ENCODE measurements at places on chromosomes 16 and 17. TPM values are rescaled to one million over a fixed set of nuclear protein-coding genes. Genes with fewer than 3 reads are reported as not detected.
A peak's percentile ranks its signal among the peaks of the same experiment; 100 is the strongest.

CRYBA1 gene
- total RNA-seq, result not detected

PYY gene
- not detected for total RNA-seq

- no peak for DNase-seq
These were observed 41.6 kb downstream of the USP10 start for GRCh38 chr16:84741340-84741830.

KARS1 gene
- total RNA-seq, result 75.4 TPM

CCL17 gene
- not detected for total RNA-seq

KRT36 gene
- total RNA-seq, result not detected

DNA sequence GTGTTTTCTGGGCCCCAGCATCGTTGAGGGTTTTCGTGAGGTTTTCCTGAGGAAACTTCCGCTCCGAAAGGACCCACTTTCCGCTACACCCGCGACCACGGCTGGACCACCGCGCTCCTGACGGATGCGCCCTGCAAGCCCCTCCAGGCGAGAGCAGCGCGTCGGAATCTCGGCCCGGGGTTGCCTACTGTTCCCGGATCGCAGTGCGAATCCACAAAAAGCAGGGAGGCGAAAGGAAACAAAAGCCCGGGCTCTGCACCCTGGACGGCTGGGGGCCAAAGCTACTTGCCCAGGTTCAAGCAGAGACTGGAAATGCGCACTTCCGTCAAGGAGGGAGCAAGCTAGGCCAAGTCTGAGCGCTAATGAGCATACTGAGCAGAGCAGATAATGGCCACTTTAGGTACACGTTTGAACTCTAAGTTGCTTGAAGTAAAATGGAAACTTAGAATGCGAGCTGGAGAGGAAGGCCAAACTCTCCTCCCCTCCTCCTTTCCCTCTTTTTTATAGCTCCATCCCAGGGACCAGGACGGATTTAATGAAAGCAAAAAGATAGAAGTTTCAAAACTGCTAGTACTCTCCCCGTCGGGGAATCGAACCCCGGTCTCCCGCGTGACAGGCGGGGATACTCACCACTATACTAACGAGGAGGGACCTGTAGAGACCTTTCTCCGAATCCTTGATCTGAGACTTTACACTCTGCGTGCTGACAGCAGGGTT, 11.4 kb upstream of the AURKB start:
- peak; percentile 85 for DNase-seq

TUBD1 gene
- 6.5 TPM for total RNA-seq

- no peak for DNase-seq
These were observed 29.9 kb downstream of the DCUN1D3 start for GRCh38 chr16:20870122-20870820.

NPB gene
- total RNA-seq, result 0.54 TPM

DNA sequence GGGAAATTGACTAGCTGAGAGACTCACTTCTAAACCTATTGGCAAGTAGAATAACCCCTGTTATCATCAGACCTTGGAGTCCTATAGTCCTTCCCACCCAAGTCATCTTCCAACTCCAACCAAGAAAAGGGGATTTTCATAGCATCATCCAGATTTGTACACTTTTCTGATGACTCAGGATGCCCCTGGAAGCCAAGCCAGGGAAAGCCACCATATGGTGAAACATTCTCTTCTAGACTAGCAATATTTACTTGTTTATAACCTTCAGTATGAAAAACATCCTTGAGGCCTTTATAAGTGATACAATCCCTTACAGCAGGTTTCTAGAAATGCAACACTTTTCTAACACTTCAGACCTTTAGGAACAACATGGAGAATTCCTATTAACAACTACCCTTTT, 618.8 kb upstream of the CDH11 start:
- DNase-seq, result no peak

GRCh38 chr16:65218348-65218747, 96.5 kb upstream of the CDH11 start:
- DNase-seq, result no peak
